ENCODE measurements at places on chromosomes 7 and 10. TPM values are rescaled to one million over a fixed set of nuclear protein-coding genes. Genes with fewer than 3 reads are reported as not detected.
A peak's percentile ranks its signal among the peaks of the same experiment; 100 is the strongest.

DNA sequence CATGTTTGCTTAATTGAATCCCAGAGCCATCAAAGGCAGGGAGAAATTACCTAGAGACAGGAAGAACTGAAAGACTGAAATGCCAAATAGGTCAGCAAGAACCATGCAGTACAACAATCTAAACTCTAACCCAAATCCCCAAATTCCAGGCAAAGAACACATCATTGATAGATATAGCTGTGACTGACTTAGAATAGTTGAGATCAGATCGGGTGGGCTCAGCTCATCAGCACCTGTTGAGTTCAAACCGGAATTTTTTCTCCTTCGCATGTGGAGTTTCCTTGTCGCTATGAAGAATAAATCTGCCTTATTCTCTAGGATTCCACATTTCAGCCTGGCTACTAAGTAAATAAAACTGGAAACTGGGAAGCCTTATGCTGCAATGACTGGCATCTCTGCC is 1.4 kb downstream of the ANKMY2 start:
- DNase-seq = no peak

The C10orf67 gene
- total RNA-seq = 0.11 TPM

- no peak for DNase-seq
Measured at GRCh38 chr7:151427705-151428377, 12.1 kb downstream of the CRYGN start.

DNA sequence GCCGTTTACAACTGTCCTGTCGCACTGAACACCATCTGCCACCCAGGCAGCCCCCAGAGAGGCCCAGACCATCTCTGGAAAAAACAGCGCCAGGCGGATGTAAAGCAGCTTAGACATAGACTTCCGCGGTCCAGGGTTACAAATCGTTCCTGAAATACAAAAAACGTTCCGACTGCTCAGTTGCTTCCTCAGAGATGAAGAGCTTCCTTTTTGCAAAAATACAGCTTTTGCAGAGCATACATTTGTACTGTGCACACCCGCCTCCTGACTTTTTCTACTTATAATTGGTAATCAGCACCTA is 11.4 kb downstream of the DAGLB start:
- no peak for DNase-seq

The OR2A12 gene
- total RNA-seq = not detected

DNA sequence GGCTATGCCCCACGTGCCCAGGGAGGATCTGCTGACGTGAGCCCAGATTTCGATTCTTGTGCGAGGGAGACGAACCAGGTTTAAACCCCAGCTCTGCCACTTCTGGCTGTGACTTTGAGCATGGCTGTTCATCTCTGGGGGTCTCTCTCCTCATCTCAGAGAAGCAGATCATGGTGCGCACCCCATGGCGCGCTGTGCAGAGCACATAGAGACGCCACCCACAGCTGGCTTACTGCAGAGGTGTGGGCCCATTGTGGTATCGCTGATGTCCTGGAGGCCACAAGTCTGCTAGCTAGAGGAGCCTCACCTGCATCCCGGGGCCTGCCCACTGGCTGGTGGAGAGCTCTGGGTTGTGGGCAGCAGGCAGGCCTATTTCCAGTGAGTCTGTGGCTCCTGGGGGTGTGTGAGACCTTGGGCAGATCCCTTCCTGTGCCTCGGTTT is 140.5 kb downstream of the LHPP start:
- no peak for DNase-seq

DNA sequence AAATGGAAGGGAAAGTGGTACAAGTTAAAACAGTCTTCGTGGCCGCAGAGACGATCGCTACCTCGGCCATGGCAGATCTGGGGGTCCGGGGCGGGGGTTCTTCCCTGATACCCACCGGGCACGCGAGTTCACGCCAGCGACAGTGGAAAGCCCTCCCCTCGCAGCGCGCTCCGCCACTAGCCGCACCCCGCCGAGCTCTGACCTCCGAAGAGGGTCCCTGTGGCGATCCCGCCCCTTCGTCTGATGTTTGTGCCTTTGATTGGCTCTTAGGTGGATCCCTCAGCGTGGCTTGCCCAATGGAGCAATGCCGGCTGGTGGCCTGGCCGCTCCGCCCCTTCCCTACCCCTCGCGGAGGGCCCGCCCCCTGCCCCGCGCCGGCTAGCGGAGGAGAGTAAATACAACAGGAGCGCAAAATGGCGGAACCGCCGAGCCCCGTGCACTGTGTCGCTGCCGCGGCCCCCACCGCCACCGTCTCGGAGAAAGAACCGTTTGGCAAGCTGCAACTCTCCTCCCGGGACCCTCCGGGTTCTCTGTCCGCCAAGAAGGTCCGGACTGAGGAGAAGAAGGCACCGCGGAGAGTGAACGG is at the start of gene RSBN1L:
TSS of gene RSBN1L (plus strand) at position 403 of the 586 bp plus-strand sequence. CDS start at position 414, 11 bp downstream.
- DNase-seq = peak; percentile 96

The CPA1 gene
- total RNA-seq = not detected

- no peak for DNase-seq
Measured at GRCh38 chr10:98168766-98169165, 34.3 kb downstream of the R3HCC1L start.

DNA sequence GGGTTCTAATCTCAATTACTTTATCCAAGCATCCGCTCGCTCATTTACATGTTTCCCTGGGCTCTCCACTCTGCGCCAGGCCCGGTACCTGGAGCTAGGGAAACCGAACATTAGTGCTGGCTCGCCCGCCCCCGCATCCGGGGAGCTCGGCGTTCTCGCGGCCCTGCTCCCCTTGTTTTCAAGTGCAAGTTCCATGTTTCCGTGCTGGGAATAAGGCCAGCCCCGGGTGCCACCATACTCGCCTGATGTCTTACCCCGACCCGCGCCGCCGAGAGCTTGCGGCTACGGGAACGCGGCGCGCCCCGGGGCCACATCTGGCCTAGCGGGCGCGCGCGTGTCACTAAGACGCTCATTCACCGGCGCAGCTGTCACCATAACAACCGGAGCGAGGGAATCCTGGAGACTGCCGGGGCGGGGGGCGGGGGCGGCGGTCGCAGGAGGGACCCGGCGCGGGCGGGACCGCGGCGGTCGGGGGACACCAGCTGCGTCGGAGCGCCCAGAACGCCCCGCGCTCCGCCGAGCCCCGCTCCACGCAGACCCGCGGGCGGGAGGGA is at the start of gene NEURL1:
TSS of gene NEURL1 (plus strand) at position 344 of the 554 bp plus-strand sequence. CDS start 683 bp downstream, outside the sequence.
- DNase-seq = no peak

The ADAP1 gene
- 5.8 TPM for total RNA-seq

The TRIM8 gene
- total RNA-seq = 38.8 TPM

- DNase-seq = no peak
Measured at GRCh38 chr7:46047581-46047980, 126.5 kb upstream of the IGFBP3 start.

DNA sequence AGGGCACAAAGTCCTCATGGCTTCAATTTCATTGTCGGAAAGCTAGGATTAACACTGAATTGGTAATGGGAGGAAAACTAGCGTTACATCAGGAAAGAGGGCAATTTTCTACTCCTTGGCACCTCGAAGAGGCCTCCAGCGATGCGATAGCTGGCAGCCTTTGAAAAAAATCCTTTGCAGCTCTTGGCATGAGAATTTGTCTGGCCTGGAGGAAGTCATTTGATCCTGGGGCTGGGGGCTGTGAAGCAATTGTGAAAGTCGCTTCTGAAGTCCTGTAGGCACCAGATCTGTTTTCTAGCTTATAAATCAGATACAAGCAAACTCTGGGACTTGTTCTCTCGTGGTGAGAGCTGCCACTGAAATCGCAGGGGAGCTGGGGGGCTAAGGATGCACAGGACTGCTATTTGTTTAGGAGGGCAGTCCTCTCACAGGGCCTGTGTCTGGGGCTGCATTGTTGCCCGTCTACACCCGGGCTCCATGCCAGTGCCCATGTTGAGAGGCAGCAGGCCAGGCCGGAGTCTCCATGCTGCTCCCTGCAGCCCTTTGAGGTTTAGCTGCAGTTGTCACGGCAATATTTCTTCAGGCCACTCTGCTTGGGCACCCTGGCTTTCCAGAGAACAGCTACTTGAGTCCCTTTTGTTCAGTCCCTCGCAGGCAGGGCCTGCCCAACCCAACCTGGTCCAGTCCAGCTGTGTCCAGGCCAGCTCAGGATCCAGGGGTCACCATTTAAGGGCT is 206.8 kb upstream of the LYZL1 start:
- DNase-seq = no peak

The TFR2 gene
- 5.7 TPM for total RNA-seq

GRCh38 chr7:94300176-94300835 is 94.4 kb upstream of the COL1A2 start:
- DNase-seq = no peak

GRCh38 chr10:78190051-78190825 is 156.6 kb downstream of the RPS24 start:
- DNase-seq = no peak

DNA sequence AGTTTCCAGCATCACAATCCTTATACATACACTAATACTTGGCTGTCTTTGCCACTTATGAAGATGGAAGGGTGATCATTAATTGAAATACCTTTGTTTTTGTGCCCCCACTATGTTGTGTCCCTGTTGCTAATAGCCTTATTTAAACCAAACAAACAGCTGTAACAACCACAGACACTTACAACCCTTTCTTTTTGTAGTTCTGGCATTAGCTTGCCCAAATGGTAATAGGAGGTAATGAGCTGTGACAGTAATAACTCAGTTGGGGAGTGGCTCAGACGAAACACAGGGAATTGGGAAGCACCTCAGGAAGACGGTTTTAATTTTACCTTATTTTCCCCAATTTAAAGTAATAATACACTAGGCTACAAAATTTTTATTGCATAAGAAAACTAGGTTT is 83.4 kb downstream of the MDFIC start:
- no peak for DNase-seq

The ODAD2 gene
- total RNA-seq = 4.1 TPM

GRCh38 chr10:506451-507354 is 182.8 kb downstream of the DIP2C start:
- DNase-seq = no peak

- DNase-seq = no peak
Measured at GRCh38 chr7:151866028-151866427, 10.9 kb downstream of the PRKAG2 start.

The BTBD16 gene
- not detected for total RNA-seq

The LIPJ gene
- not detected for total RNA-seq

The KDM7A gene
- total RNA-seq = 11.6 TPM

The SAP25 gene
- 5.8 TPM for total RNA-seq

The PRRT4 gene
- 0.34 TPM for total RNA-seq

- DNase-seq = no peak
Measured at GRCh38 chr7:99105756-99106155, 38.2 kb downstream of the SMURF1 start.

DNA sequence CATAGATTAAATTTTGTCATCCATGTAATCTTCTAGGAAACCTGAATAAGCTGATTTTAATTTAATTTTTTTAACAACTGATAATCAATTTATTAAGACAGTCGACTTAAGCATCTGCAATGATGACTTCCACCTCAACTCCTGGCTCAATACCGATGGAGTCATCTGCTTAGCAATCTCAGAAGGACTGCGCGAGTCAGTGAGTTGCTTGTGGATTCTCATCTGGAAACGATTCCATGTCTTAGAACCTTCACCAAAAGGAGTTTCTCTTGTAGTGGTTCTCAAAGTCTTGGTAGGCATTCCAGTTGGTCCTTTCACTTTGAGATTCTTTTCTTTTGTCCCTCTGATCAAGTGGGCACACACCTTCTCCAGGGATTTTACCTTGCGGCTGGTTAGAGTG is 85.5 kb downstream of the XRCC2 start:
- DNase-seq = no peak

The MEST gene
- 283 TPM for total RNA-seq

- no peak for DNase-seq
Measured at GRCh38 chr7:43042302-43042701, 70.1 kb upstream of the HECW1 start.

DNA sequence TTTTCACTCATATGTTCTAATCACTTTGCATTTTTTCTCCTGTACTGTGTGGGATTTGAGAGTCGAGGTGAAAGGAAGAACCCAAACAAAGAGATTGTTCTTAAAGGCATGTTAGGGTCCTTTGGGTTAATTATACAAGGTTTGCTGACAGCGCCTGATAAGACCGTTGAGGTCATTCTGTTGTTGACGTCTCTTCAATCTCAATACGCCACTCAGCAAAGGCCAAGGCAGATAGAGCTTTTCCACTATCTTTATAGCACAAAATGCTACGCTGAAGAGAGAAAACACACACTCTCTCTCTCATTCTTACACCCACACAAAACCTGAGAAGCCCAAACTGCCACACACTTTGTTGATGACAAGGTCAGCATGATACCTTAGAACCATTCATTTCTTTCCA is 228.7 kb downstream of the CNTNAP2 start:
- DNase-seq = no peak

DNA sequence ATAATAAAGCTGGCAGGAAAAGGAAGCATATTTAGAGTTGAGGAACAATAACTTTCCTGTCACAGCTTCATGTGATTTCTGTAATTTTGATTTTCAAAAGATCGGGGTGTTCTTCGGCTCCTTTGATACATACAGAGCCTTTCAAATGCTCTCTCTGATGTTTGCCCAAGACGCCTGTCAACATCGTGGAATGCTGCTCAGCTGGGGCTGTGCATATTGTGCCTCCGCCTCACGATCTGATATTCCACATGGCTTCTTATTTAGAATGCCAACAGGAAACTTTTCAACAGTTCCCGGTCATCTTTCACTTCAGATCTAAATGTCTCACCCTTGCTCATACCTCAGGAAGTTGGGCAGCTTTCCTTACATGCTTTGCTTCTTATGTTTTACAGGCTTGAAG is 7.3 kb downstream of the NPY start:
- DNase-seq = no peak

The INMT gene
- total RNA-seq = 0.84 TPM

The CFAP70 gene
- 0.30 TPM for total RNA-seq

The SYT15 gene
- total RNA-seq = 1.5 TPM

All from H1 (cell line).